ENCODE measurements at places on chromosomes 12 and 14.

GRCh38 chr12:109191621-109192250, 75.3 kb downstream of the ACACB start:
- DNase-seq, result no peak

DNA sequence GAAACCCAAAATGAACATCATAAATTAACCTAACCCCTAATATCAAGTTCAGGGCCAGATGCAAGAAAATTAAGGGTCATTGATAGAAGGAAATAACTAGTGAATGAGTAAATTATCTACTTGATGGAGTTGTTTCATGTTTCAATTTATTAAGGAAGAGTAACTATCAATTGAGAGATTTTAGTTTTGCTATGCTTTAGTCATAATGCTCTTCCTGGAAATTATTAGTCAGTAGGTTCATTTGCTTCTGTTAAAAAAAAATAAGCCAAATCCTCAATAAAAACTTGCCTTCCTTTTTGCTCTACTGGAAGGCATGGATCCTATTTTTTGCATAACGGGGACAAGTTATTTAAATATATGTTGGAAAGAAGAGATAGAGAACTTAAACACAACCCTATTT, 59.0 kb upstream of the HIF1A start:
- no peak for DNase-seq

- DNase-seq, result no peak
These were observed 206.4 kb downstream of the LRRK2 start for GRCh38 chr12:40431169-40431568.

DNA sequence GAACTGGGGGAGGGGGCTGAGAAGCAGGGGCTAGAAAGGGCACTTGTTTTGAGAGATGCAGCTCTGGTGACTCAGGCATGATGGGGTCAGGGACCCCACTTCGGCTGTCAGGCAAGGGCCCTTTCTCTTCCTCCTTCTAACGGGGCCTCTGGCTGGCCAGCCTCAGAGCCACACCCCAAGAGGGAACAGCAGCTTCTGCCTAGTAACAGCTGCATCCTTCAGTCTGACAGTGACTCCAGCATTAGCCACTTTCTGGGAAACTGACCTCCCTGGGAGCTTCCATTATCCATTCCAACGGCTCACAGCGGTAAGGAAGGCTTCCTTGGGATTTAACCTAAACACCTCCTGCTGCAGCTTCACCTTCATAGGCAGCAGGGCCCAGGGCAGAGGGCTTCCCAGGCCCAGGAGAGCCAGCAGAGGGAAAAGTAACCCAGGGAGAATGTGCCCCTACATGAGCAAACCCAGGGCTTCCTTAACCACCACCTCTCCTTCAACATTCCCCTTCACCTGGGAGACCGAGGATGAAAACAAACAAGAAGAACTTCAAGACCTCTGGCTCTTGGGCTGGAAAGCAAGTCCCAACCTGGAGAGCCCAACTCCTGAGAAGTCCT, 2.7 kb downstream of the NCKAP5L start:
- no peak for DNase-seq

- DNase-seq, result no peak
These were observed 9.9 kb upstream of the KANSL2 start for GRCh38 chr12:48691826-48692487.

DNA sequence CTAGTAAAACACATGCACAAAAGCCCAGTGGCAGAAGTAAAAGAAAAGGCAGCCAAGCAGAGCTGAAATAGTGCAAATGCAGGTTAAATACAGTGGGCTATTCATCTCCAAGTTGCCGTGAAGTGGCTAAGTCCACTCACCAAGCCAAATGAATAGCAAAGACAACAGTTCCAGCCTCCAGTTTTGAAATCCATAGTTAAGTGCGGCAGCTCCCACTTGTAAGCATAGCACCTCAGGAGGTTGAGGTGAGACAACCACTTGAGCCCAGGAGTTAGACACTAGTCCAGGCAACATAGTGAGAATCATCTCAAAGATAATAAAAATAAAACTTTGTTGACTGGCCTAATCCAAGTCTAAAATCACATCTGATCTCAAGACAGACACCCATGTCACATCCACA, 9.8 kb upstream of the PHLDA1 start:
- DNase-seq, result no peak

DNA sequence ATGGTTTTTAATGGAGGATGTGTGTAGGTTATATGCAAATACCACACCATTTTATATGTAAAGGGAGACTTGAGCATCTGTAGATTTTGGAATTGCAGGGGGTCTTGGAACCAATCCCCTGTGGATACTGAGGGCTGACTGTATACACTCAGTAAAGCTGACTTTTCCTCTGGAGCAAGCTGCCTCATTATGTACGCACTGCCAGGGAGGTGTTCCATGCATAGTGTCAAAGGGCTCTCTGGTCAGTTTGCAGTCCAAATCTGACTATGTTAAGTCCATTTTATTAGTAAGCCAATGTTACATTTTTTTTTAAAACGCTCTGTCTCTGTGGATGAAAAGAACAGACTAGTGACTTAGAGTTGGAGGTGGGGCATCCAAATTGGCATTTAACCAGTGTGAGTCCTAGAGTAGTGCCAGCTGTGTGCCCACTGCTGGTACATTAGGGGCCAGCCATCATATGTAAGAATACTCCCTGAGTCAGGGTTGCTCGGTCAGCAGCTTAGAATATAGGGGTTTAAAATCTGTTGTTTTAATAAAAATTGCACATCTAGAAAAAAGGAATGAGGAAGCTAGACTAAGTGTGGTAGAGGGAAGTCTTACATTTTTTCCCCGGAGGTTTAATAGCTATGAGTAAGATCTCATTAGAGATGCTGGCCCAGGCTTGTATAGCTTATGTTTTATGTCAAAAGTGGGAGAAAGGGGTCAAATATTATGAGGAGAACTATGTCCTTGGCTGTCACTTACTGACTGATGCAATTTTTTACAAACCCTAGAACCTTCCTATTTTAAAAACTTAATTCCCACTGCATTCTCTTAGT, 87.0 kb downstream of the TESC start:
- DNase-seq, result no peak

DNA sequence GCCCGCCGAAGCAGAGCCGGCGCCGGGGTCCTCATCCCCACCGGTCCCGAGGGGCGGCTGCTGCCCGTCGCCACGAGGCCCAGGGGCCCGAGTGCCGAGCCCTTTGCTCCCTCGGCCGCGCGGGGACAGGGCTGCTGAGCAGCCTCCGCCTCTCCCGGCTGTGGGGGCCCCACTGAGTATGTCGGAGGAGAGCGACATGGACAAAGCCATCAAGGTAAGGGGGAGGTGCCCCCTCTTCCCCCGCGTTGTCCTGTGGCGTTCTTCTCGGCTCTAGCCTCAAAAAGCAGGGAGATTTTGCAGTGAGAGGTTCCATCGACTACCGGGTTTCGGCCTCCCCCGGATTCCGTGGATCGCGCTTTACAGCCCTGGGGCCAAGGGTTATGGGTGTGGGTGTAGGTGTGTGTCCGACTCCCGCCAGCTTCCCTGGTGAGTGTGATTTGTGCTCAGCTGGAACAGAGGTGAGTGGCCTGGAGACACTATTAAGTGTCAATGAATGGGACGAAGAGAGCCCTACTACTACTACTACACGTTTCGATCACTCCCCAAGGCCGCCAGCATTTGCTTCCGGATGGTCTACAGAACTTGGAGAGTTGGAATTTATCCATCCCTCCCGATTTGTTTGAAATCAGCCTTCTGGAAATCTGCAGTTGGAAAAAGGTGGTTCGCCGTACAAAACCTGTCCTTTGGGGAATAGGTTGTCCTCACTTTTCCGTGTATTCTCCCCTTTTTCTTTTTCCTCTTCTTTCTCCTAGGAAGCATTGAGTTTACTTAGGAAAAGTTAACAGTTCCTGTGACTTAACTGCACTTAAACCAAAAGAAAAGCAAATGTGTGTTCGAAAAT, 748 bp downstream of the MAPKAPK5 start:
- no peak for DNase-seq

DNA sequence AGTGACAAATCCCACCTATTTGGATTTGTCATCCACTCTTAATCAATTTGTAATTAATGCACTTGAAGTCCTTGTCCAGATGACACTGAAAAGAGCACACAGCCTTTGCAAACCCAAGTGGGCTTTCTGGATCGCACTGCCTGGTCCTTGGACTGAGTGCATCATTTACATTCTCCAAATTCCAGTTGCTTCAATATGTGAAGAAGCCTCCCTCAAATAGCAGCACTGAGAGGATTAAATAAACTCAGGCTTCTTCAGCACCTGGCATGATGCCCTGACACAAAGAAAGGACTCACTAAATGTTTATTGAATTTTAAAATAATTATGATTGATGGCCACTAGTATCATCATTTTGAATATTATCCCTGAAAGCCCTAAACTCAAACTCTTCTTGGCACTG, 496.5 kb downstream of the VRK1 start:
- DNase-seq, result no peak

- DNase-seq, result no peak
These were observed 6.7 kb upstream of the ETV6 start for GRCh38 chr12:11642785-11643184.

GRCh38 chr12:122850695-122851350, 15.6 kb downstream of the HIP1R start:
- no peak for DNase-seq

GRCh38 chr14:38964630-38965029, 138.4 kb downstream of the SEC23A start:
- no peak for DNase-seq

DNA sequence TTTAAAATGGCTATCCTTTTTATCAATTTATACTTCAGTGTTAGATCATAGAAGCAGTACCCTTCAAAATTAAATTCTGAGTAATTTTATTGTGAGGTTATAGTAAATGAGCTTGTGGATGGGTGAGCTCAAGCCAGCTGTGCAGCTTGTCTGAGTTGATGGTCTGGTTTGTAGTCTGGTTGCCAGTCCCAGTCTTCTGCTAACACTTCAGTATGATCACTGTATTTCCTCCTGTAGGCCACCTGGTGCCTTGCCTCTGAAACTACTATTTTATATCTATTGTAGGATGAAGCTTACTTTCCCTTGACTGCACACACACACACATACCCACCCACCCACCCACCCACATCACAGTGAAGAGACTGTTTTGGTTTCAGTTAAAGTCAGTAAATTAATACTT, 496.4 kb downstream of the PCNX1 start:
- no peak for DNase-seq

DNA sequence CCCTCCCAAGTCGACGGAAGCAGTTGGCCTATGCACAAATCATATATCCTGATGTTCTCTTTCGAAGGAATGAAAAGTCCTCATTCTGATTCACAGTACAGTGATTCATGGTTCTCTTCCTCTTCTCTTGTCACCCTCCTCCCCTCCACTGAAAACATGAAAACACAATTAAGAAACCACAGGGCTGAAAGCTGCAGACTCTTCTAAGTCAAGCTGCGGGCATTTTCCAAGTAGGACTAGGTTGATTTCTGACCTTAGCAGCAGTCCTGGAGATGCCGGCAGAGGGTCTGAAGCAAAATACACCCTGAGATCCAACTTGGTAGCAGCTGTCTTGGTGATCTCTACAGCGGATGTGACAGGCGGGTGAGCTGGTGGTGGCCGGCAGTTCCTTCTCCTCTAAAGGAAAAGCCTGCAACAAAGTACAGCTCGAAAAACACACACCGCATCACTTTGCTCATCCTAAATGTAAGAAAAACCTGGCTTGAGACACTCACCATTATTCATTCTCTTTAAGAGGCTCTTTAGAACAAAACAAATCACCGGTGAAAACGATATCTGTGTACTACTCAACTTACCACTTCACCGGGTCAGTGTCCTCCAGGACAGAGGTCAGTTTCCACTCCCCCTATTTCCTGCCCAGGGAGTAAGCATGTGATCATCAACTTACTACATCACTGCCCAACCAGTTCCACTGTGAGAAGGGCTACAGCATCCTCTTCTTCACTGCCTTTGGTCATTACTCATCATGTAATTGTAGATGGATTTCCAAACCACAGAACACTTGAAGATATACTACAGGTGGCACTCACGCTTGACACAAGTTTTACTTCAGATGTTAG, 6.0 kb downstream of the TMCC3 start:
- DNase-seq, result no peak

DNA sequence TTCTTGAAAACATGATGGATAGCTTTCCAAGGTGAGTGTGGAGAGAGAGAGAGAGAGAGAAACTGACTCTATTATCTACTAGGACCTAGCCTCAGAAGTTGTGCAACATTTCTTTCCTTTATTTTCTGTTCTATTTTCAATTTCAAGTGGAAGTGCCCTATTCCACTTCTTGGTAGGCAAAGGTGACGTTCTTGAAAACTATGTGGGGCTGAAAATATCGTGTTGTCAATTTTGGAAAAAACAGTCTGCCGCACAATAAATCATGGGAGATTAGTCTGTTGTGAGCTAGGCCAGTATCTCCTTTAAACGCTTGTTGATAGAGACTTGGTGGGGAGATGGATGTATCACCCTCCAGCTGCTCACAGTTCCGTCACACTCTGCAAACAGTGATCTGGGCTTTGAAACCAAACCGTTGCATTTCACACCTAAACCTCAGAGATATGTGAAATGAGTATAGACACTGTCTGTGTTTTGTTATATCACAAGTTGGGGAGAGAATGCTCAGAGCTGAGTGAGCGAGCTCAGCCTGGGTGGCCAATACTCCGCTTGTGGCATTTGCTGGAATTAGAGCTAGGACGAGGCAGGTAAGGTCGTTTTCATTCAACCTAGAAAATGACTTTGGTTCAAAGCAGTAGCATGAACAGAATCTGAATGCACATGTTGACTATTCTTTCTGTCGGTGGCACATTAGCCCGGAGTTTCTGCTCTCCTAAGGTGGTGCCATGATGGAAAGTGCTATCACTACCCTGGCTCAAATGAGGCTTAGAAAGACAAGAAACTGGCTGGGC, 75.1 kb upstream of the ST8SIA1 start:
- DNase-seq, result peak; percentile 24

- no peak for DNase-seq
These were observed 38.4 kb upstream of the G2E3 start for GRCh38 chr14:30520536-30520935.

GRCh38 chr14:37122919-37123639, 49.3 kb downstream of the SLC25A21 start:
- DNase-seq, result no peak

GRCh38 chr14:91258876-91259275, 14.4 kb upstream of the GPR68 start:
- no peak for DNase-seq

GRCh38 chr14:90402016-90402415, 5.2 kb downstream of the CALM1 start:
- no peak for DNase-seq

GRCh38 chr12:51465491-51465890, 40.9 kb downstream of the SLC4A8 start:
- DNase-seq, result no peak

DNA sequence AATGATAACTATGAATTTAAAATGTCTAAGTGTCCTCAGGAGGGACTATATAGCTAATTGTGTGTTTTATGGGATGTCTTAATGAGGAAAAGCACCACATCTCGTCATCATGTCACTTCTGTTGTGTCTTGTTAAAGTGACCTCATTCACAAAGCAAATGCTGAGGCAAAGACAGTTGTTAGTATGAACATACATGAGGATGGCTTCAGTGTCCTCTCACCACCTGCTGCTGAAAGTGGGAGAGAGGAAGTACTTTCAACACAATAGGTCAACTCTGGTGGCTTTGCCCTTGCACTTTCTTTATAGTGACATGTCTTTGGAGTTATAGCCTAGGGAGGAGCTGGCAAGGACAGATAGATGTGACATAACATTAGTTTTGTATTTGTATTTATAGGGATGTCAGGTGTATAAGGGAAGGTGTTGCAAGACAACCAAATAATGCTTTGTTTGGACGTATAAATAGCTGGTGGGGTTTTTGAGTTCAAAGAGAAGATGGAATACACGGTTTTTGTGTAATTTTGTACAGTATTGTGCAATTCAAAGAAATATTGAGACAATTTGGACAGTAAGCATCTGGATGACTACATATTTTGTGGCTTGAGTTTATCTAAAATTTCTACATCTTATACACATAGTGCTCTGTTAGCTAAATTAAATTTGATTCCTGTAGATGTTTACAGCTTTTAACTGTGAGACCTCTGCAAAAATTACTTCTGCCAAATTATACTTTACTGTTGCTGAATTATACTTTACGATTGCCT, 131.7 kb upstream of the ATP2B1 start:
- DNase-seq, result no peak
